ENCODE measurements at places on chromosomes 11 and 22.

- no peak for DNase-seq
Measured at GRCh38 chr11:67076202-67076601, 19.6 kb downstream of the RHOD start.

GRCh38 chr11:19903620-19904069, 191.0 kb downstream of the NAV2 start:
- peak; percentile 95 for DNase-seq

DNA sequence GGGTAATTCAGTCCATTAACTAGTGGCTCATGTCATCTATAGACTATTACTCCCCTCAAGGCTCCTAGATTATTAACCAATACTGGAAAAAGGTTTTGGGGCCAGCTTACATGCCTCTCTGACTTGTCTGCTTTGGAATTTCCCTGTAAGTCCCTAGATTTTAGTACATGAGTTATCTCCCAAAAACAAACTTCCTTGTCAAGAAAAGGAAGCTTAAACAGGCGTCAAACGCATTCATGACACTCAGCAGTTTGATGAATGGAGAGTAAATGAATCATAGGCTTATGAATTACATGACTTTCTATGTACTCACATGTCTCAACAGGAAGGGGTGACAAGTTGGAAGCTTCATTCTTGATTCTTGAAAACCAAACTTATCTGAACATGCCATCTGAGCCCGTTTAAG, 70.8 kb downstream of the BLID start:
- DNase-seq: no peak

GRCh38 chr11:103530257-103530656, 421.0 kb downstream of the DYNC2H1 start:
- no peak for DNase-seq

DNA sequence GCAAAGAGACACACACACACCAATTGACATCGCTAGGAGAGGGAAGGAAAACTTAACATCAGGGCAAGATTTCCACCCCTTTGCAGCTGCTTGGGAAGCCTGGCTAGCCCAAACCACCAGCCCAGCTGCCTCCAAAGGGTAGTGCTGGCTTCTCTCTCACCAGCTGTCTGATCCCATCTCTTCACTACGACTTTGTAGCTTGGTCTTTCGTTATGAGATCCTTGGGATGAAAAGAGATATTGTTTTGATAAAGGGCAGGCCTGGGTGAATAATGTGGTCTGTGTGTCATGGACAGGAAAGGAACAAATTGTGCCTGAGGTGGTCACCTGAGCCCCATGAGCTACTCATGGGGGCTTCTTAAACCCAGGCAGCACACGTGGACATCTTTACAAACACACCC, 101.9 kb downstream of the ARL14EP start:
- peak; percentile 77 for DNase-seq

GRCh38 chr22:19179497-19180048, 1.0 kb upstream of the SLC25A1 start:
- DNase-seq: no peak

GRCh38 chr11:66080055-66080817, 10.2 kb downstream of the PACS1 start:
- no peak for DNase-seq

- DNase-seq: no peak
Measured at GRCh38 chr11:88015170-88015569, 160.1 kb downstream of the RAB38 start.

GRCh38 chr11:44380009-44380313, 70.0 kb upstream of the ALX4 start:
- DNase-seq: no peak

DNA sequence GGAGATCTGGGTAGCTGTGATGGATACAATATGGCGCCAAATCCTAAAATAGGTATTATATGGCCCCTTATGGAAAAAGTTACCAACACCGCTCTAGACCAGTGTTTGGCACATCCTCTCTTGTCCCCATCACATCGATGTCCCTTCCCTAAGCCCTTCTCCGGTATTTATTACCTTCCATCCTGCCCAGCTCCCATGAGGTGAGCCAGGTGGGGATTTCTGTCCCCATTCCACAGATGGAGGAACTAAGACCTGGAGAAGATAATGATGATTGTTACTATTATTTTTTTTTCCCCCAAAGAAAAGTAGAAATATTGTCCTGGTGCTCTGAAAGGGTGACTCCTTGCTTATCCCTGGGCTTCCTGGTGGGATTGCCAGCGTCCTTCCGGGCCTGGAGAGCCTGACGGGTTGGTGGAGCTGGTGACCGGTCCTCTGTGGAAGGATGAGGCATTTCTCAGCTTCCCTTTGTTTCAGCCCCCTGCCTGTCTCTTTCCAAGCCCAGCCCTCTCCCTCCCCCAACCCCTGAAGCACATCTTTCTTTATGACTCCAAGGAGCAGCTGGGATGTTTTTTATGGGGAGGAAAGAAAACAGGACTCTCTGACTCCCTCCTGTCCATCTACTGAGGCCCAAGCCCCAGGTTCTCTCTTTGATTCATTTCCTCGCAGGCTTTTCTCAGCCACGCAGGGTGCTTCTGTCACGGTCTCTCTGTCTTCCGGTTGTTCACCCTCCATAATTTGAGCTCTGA, 65.4 kb downstream of the TP53I11 start:
- no peak for DNase-seq

- no peak for DNase-seq
Measured at GRCh38 chr11:111933872-111934271, 3.3 kb upstream of the DIXDC1 start.
